ENCODE measurements at places on chromosomes 3 and 15.

- DNase-seq, result no peak
Measured at GRCh38 chr3:23248594-23249131, 45.5 kb downstream of the UBE2E2 start.

DNA sequence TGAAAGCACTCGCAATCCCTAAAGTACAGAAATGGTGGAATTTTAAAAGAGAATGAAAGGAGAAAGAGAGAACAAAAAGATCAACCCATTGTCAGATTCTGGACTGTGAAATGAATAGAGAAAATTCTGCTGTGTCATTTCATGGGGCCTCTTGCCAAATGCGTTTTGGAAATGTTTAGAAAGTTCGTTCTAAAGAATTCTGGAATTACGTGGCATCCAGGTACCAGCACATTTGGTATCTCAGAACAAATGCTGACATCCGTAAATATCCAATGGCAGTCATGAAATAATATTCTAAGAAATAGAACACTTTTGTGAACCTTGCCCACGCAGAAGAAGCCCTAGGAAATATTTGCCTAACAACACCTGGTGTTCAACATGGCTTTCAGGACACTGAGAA is 219.2 kb downstream of the P3H2 start:
- no peak for DNase-seq

- no peak for DNase-seq
Measured at GRCh38 chr3:4079339-4080195, 223.6 kb upstream of the SETMAR start.

- no peak for DNase-seq
Measured at GRCh38 chr15:92811148-92811913, 88.8 kb upstream of the CHD2 start.

GRCh38 chr15:65285291-65286068 is 1.2 kb downstream of the PARP16 start:
- DNase-seq, result no peak

DNA sequence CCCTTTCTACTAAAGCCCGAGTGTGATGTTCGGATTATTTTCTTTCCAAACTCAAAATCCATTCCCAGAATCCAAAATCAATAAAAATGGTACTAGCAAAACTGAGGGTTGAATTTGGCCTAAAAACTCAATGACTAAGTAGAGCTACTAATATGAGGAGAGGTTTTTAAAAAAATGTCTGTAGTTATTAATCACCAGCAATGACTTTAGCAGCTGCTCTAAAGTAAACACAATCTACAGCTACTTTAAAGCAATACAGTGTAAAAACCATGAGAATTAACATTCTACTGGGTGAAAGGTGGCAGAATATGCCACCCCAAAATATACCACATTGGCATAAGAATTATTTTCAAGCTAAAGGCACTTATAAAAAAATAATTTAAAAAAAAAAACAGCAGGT is 23.5 kb downstream of the FHIT start:
- no peak for DNase-seq

GRCh38 chr3:99633887-99634558 is 4.4 kb upstream of the COL8A1 start:
- no peak for DNase-seq

DNA sequence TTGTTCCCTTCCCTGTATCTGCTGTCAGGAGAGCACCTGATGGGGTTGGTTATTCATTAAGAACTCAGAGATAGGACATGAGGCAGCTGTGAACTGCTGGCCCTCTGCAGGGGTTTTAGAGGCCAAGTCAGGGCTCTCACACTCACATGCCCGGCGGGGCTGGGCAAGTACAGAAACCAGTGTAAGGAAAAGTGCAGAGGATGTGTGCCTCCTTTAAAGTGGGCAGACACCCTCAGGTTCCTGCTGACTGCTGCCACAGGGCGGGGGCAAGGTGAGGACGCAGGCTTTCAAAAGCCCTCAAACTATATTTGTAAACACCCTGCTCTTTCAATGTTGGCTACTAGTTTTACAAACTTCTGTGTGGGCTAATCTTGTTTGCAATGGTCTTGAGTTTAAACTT is 22.4 kb downstream of the CXCR6 start:
- no peak for DNase-seq

- no peak for DNase-seq
Measured at GRCh38 chr15:63458026-63458425, 46.4 kb upstream of the USP3 start.

DNA sequence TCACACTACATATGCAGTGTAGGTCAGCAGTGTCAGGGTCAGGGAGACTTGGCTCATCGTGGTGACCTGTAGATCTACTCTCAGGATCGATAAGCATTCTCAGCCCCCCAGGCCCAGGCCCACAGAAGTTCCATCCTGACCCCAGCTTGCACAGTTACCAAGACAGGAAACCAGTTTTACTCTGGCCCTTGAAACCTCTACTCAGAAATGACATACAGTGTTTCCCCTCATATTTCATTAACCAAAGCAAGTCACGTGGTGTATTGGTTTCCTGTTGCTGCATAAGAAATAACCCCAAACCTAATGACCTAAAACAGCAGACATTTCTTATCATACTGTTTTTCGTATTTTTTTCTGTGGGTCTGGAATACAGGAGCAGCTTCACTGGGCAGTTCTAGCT is 242.2 kb downstream of the SLCO3A1 start:
- DNase-seq, result no peak

GRCh38 chr15:82919231-82919886 is 33.2 kb downstream of the HOMER2 start:
- DNase-seq, result peak; percentile 55

- no peak for DNase-seq
Measured at GRCh38 chr15:49645941-49646340, 25.1 kb downstream of the DTWD1 start.

DNA sequence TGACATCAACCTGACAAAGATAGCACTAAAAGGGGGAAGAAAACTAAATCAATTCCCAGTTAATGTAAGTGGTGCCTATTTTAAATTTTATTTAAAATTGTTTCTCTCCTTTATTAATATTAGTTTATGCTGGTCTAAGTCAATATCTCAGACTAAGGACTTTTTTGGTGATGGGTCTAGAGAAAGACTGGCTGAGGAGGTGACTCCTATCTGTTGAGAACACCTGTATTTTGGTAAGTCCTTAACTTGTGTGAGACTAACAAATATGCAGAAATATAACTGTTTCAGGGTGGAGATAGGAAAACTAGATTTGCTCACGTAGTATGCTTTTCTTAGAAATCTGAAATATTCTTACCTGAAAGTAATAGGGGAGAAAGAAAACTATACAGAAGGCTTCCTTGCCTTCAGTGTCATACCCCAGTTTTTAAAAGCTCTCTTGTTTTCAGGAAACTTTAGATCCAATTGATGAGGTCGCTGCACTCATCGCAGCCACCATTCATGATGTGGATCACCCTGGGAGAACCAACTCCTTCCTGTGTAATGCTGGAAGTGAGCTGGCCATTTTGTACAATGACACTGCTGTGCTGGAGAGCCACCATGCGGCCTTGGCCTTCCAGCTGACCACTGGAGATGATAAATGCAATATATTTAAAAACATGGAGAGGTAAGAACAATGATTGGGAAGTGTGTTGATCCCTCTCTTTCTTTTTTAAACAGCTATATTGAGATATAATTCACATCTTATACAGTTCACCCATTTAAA is 138.9 kb downstream of the PDE8A start:
- DNase-seq, result no peak

- DNase-seq, result no peak
Measured at GRCh38 chr3:64082961-64083541, 59.8 kb upstream of the PSMD6 start.

DNA sequence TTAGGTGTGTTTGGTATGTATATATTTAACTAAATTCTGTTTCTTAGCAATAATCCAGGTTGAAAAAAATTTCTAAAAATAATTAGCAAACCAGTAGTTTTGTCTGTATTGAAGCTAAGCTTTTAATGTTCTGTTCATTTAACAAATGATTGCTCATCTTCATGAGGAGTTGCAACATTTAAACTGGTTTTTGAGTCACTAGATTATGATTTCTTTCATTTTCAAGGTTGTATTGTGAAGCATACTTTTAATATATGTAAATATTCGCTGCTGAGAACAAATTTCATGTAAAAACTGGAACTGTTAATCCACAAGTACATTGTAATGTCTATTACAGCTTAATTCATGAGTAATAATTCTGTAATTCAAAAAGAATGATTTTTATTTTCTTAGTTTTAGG is 192.7 kb downstream of the MBNL1 start:
- no peak for DNase-seq

DNA sequence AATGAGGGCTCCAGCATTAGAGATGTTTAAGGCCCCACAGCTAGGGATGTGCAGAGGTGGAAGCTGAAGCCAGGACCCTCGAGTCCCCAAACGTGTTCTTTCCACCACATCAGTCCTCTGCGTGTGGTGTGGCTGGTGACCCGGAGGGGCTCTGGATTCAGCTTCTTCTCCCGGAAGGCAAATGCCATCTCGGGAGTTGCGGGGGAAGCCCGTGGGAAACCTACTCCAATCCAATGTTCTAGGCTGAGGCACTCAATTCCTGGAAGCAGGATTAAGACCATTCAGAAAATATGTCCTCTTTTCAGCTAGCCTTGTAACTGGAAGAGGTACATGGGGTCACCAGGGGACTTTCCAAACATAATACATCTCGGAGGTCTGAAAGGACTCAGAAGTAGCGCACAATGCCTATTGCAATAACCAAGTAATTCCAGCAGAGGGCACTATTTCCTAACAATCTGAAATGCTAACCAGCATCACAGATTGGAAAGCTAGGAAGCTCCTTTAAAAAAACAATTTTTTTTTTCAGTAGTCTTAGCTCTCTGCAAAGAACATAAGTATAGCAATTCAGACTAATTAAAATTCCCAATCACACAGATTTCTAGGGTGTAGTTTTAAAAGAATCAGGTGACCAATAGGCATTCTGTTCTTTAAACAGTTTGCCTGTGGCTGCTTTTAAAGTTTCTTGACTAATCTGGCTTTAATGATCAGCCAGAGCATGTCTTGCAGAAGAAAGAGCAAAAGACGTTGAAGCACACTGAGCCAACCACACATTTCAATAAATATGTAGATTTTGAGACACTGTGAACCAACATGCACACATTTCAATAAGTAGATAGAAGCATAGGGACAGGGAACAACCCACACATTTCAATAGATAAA is 36.1 kb downstream of the BNC1 start:
- no peak for DNase-seq

DNA sequence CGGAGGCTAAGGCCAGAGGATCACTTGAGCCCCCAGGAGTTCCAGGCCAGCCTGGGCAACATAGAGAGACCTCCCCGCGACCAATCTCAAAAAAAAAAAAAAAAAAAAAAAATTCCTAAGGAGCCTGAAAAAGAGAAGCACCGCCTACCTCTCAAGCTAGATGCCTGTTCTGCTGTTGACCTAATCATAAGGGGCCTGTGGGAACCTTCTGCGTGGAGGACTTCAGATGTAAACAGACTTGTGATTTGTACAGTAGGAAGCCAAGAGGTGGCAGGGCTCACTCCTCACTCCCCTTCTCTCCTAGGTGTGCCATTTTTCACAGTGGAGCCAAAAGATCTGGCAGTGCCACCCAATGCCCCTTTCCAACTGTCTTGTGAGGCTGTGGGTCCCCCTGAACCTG is 3.2 kb downstream of the TYRO3 start:
- no peak for DNase-seq

GRCh38 chr3:66531256-66531655 is 30.4 kb upstream of the LRIG1 start:
- no peak for DNase-seq

GRCh38 chr3:140953028-140953960 is 11.7 kb downstream of the SLC25A36 start:
- DNase-seq, result no peak

DNA sequence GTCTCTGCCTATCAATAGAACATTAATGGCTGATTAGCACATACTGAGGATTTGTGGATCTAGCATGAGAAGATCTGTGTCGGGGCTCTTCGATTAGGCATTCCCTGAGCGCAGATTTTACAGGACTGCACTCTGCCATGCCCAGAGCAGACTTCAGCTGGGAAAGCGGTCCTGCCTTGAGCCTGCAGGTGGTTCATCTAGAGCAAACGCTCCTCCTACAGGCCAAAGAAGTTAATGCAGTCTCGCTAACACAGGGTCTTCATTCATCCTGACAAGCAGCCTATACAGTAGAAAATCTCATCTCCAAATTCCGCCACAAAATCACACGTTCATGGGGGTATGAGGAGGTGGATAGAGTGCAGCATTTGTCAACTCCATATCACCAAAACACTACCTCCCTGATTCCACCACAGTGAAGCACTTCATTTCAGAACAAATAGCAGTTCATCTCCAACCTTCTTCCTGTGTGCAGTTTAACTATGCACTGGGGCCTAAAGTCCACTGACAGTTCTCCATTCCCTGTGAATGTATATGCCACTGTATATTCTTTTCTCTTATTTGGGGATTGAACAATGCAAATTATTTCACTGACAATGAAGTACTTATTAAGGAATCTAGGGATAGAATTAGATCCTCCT is 405.8 kb downstream of the IGSF11 start:
- no peak for DNase-seq

- no peak for DNase-seq
Measured at GRCh38 chr3:184760337-184761074, 48.6 kb upstream of the MAGEF1 start.

DNA sequence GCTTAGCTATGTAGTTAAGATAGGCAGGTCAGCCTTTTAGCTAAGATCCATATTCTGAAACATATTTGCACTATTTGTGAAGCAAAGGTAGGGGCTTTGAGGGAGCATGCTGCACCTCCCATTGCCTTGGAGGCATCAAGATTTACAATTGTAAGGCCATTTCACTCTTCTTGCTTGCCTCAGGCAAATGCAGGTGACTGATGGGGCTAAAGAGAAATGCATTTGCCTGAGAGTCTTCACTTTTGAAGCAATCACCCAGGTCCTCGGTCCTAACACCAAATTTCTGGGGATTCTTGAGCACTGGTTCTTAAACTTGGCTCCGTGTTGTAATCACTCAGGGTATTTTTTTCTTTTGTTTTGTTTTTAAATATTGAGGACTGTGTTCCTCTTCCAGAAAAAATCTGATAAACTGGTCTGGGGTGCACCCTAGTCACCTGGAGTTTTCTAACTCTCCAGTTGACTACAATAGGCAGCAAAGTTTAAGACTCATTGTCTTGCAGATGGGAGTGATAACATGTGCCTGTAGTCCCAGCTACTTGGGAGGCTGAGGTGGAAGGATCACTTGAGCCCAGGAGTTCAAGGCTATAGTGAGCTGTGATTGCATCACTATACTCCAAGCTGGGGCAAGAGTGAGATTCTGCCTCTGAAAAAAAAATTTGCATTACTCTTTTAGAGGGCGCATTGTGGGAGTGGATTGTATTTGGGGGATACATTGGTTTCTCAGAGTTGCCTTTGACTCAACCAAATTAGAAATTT is 68.1 kb downstream of the EOMES start:
- DNase-seq, result no peak

DNA sequence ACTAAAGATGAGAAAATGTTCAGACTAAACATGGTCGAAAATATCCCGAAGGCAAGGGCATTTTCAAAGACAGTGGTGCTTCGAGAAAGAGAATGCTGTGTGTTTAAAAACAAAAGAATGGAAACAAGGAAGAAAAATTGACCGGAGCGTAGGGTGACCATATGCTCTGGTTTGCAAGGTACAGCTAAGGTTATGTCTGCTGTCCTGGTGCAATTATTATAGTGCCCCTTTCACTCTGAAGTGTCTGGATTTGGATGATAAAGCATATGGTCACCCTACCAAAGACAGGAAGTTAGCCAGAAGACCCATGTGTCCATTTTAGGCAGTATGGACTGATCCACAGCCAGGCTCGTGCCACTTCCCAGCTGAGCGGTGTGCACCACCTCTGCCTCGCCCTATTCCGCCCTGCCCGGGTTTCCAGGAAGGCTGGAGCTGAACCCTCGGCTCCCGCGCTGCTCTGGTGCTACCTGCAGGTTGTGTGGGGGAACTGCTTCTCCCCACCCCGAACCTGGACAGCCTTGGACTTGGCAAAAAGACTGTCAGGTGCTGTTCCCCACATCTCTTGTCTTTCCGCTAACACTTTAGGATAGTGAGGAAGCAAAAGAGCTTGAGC is 25.2 kb downstream of the GOLGA6D start:
- DNase-seq, result peak; percentile 82
